ENCODE measurements at places on chromosomes 11 and 22.

DNA sequence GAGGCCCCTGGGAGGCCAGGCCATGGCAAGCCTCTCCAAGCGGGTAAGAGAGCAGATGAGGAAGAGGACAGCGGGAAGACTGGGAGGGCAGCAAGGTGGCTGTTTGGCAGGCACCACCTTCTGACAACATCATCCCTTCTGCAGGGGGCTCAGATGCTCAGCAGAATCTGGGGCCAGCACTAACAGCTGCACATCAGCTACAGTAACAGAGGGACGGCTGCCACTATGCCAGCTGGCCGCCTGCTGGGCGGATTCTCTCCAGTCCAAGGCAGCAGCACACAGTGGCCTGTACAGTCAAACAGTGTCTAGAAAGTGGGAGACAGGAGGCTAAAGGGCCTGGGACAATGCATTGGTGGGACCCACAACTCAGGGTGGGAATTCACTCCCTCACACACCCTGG is 10.7 kb upstream of the TXN2 start:
- no peaks in the 10 kb centered on the region for H3K4me1 ChIP-seq
- H3K27me3 ChIP-seq: no peaks in the 10 kb centered on the region
- H3K36me3 ChIP-seq: peaks cover 17% of the 10 kb centered on the region

DNA sequence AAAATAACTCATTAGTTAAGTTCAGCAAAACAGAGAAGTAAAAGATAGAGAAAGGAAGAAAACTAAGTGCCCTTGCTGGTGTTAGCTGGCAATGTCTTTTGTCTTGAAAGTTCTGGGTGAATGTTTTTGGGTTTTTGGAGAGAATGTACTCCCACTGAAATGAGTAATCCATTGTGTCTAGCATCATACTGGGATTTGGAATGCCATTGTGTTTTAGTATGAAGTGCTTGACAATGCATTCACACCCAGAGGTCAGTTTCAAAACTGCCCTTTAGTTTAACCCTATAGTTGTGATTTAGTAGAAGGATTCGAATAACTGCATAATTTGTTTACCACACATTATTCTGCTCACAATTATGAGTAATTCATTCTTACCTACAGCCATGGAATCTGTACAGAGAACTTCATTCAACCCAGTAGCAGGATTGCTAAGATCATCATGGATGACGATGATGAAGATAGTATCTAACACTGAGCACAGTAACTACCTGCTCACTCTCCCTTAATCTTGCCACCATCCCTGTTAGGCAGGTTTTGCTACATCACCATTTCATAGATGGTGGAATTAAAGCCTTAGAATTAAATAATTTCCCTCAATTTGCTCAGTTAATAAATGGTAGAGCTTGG is 33.9 kb downstream of the MAML2 start:
- H3K27ac ChIP-seq: no peak overlapping the region
- no peak overlapping the region for H3K4me3 ChIP-seq
- H3K36me3 ChIP-seq: peaks cover 3% of the 10 kb centered on the region
- H3K27me3 ChIP-seq: no peaks in the 10 kb centered on the region
- H3K4me1 ChIP-seq: peaks cover 82% of the 10 kb centered on the region
- no peak for DNase-seq

GRCh38 chr11:11740836-11741235 is 100.9 kb upstream of the USP47 start:
- H3K4me1 ChIP-seq: no peaks in the 10 kb centered on the region
- no peak overlapping the region for H3K4me3 ChIP-seq
- H3K27ac ChIP-seq: no peak overlapping the region
- H3K36me3 ChIP-seq: no peaks in the 10 kb centered on the region

DNA sequence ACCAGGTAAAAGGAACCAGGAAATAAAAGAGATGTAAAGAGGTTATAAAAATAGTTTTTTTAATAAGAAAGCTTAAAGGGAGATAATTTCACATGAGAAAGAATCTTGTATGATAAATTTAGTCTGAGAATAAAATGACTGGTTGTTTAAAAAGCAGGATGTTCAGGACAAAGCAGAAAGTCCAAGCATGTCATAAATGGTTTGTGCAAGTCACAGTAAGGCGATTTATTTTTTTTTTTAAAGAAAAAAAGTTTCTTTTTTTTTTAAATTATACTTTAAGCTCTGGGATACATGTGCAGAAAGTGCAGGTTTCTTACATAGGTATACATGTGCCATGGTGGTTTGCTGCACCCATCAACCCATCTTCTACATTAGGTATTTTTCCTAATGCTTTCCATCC is 30.8 kb downstream of the GLYATL2 start:
- no peak overlapping the region for H3K4me3 ChIP-seq
- no peak overlapping the region for H3K27ac ChIP-seq
- no peaks in the 10 kb centered on the region for H3K4me1 ChIP-seq

DNA sequence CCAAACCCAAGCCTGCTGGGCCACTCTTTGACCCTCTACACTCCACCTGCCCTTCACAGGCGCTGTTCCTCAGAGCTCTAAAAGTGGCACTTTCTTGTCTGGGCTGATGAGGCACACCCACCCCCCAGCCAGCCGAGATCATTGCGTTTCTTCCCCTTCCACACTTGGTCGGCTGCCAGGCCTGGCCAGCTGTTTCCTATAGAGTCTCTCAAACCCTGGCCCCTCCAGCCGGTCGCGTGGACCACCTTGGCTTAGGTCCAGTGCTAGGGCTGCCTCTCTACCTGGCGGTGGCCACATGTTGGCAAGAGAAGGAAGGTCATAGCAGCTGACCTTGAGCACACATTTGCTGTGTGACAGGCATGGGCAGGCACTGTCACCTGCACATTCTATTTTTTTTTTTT is 60.6 kb downstream of the PPP6R2 start:
- peak overlapping the region; percentile 27 for H3K27ac ChIP-seq
- peaks cover 2% of the 10 kb centered on the region for H3K36me3 ChIP-seq
- H3K27me3 ChIP-seq: no peaks in the 10 kb centered on the region
- DNase-seq: no peak
- H3K4me3 ChIP-seq: no peak overlapping the region

GRCh38 chr11:3984896-3985295 is 109.7 kb upstream of the RRM1 start:
- peaks cover 77% of the 10 kb centered on the region for H3K4me1 ChIP-seq
- no peaks in the 10 kb centered on the region for H3K27me3 ChIP-seq

DNA sequence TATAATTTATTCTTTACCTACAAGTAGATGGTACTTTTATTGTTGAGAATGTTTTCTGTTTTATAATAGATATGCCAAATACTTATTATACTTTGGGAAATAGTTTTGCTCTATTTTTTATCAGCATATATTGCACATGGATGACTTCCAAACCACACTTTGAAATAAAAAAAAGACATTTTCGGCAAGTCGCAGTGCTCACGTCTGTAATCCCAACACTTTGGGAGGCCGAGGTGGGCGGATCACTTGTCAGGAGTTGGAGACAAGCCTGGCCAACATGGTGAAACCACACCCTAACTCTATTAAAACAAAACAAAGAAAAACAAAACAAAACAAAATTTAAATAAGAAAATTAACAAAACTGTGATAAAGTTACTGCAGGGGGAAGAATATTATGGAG is 983.9 kb upstream of the CNTN5 start:
- H3K4me3 ChIP-seq: no peak overlapping the region
- no peak overlapping the region for H3K27ac ChIP-seq
- H3K27me3 ChIP-seq: no peaks in the 10 kb centered on the region
- no peak for DNase-seq
- H3K4me1 ChIP-seq: no peaks in the 10 kb centered on the region

- H3K4me3 ChIP-seq: no peak overlapping the region
- H3K27ac ChIP-seq: no peak overlapping the region
- H3K4me1 ChIP-seq: no peaks in the 10 kb centered on the region
- H3K36me3 ChIP-seq: no peaks in the 10 kb centered on the region
- peaks cover 24% of the 10 kb centered on the region for H3K27me3 ChIP-seq
- no peak for DNase-seq
Measured at GRCh38 chr11:122198291-122198983, 82.4 kb upstream of the BLID start.

- no peaks in the 10 kb centered on the region for H3K4me1 ChIP-seq
- H3K27ac ChIP-seq: no peak overlapping the region
- H3K4me3 ChIP-seq: peak overlapping the region; percentile 54
- no peak for DNase-seq
- peaks cover 6% of the 10 kb centered on the region for H3K27me3 ChIP-seq
Measured at GRCh38 chr22:33472462-33473344, 414.5 kb upstream of the SYN3 start.

DNA sequence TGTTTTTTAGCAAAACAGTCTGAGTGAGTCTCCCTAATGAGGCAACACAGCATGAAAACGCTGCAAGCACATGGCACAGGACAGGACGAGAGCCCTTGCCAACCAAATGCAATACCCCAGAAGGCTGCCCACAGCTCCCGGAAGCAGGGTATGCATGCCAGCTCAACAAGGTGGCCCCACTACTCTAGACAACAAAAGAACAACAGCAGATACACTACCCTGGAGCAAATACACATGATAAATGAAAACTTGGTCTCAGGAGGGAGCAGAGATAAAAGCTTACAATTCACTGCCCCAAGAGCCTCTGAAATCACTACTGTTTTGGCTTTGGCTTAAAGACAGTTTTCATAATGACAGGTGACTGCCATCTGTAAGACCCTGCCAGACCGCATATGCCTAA is 785.4 kb upstream of the API5 start:
- no peaks in the 10 kb centered on the region for H3K4me1 ChIP-seq
- no peak overlapping the region for H3K4me3 ChIP-seq
- H3K27ac ChIP-seq: no peak overlapping the region
- H3K36me3 ChIP-seq: no peaks in the 10 kb centered on the region
- no peak for DNase-seq
- no peaks in the 10 kb centered on the region for H3K27me3 ChIP-seq

- no peaks in the 10 kb centered on the region for H3K27me3 ChIP-seq
- no peak overlapping the region for H3K4me3 ChIP-seq
- H3K36me3 ChIP-seq: no peaks in the 10 kb centered on the region
Measured at GRCh38 chr11:81825346-81825745, 908.3 kb downstream of the FAM181B start.

DNA sequence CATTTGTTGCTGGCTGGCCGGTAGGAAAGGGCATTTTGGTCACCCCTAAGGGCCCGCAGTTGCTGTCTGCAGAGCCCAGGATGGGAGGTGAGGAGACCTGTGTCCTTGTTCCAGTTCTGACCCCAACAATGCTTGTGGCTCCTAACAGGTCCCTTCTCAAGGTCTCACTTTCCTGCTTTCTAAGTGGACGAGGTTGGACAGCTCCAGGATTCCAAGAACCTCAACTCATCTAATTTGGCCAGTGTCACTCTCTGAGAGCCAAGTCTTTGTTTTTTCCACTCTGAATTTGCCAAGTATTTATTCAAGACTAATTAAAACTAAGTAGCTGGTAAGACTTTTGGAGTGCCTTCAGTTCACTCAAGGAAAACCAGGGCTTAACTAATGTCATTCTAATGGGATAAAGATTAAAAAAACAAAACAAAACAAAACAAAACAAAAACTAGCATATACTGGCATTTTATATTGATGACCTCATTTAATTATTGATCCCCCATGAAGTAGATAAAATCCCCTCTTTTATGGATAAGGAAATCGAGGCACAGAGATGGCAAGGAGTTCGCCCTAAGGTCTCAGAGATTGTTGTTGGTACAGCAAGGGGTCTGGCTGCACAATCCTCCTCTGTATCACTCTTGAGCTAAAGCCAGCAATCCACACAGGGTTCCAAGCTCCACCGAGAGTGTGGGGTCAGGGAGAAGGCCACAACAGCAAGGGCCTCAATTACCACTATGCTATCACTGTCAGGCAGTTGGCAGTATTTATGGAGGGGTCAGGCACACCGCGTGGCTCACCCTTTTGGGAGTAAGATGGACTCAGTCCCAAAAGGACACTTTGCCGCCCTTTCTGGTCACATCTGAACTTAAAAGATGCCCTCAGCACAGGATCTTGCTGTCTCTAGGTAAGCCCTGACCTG is 8.1 kb downstream of the SGSM1 start:
- H3K4me1 ChIP-seq: peaks cover 16% of the 10 kb centered on the region
- H3K4me3 ChIP-seq: no peak overlapping the region
- peaks cover 7% of the 10 kb centered on the region for H3K36me3 ChIP-seq
- no peaks in the 10 kb centered on the region for H3K27me3 ChIP-seq

GRCh38 chr11:102416976-102417375 is 35.6 kb downstream of the TMEM123 start:
- DNase-seq: peak; percentile 35
- H3K27ac ChIP-seq: peak overlapping the region; percentile 36
- peaks cover 92% of the 10 kb centered on the region for H3K4me1 ChIP-seq
- H3K27me3 ChIP-seq: no peaks in the 10 kb centered on the region

DNA sequence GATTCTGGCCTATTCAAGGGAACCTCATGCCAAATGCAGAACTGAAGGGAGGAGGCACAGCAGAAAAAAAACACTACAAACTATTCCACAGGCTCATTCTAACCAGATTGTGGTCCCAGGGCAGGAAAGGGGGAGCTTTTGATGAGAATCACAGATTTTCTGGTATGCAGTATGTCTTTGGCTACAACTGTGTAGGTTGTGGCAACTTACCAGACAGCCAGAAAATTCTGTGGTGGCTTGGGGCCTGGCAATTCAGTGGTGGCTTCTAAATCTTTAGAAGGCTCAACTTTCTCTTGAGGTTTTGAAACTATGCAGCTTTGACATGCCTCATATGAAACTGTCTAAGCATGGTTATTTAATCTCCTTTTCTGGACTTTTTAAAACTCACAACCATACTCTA is 850.8 kb upstream of the CCDC90B start:
- no peak overlapping the region for H3K27ac ChIP-seq
- H3K4me1 ChIP-seq: no peaks in the 10 kb centered on the region
- no peaks in the 10 kb centered on the region for H3K36me3 ChIP-seq
- H3K4me3 ChIP-seq: no peak overlapping the region
- H3K27me3 ChIP-seq: no peaks in the 10 kb centered on the region

DNA sequence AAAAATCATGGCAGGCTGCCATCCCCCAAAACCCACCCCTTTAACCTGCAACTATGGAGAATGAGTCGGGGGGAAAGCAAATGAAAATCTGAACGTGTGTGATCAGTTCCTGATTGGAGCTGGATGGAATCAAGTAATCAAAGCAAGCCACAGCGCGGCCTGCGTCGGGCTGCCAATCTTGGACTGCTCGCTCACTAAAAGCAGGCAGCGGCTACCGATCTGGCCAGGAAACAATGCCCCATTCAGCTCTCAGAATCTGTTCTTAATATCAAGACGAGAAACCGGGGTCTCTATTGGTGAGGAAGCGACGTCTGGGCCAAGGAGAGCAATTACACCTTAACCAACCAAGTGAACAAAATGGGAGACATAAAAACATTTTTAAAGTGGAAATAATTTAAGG is 472.2 kb downstream of the SOX6 start:
- H3K27ac ChIP-seq: no peak overlapping the region
- no peaks in the 10 kb centered on the region for H3K36me3 ChIP-seq
- H3K4me1 ChIP-seq: no peaks in the 10 kb centered on the region
- no peak overlapping the region for H3K4me3 ChIP-seq
- peaks cover 8% of the 10 kb centered on the region for H3K27me3 ChIP-seq

- peak overlapping the region; percentile 43 for H3K27ac ChIP-seq
- H3K4me3 ChIP-seq: no peak overlapping the region
- no peak for DNase-seq
Measured at GRCh38 chr11:955154-956063, 29.7 kb downstream of the AP2A2 start.

DNA sequence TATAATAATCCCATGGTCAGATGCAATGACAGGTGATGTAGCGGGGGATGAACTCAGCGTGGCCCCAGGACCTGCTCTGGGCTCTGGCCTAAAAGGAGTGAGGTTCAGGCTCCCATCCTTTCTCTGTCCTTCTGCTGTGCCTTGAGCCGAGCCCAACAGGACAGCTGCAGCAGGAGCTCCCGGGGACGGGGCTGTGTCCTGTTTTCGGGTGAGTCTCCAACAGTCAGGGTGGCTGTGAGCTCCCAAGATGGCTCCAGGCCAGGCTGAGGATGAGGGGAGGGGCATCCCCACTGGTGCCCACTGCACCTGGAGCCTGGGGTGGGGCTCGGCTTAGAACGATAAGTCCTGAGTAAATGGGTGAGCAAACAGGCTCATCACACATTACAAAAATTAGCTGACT is 1385.0 kb downstream of the BRD1 start:
- no peaks in the 10 kb centered on the region for H3K27me3 ChIP-seq
- no peak overlapping the region for H3K4me3 ChIP-seq
- DNase-seq: no peak
- H3K36me3 ChIP-seq: no peaks in the 10 kb centered on the region
- no peak overlapping the region for H3K27ac ChIP-seq
